ENCODE measurements at places on chromosomes 11 and 22. TPM values are rescaled to one million over a fixed set of nuclear protein-coding genes. Genes with fewer than 3 reads are reported as not detected.

GRCh38 chr11:44519989-44520737 is 45.3 kb upstream of the CD82 start:
- no peak for DNase-seq

GRCh38 chr11:100434821-100435641 is 252.1 kb upstream of the ARHGAP42 start:
- DNase-seq: no peak

DNA sequence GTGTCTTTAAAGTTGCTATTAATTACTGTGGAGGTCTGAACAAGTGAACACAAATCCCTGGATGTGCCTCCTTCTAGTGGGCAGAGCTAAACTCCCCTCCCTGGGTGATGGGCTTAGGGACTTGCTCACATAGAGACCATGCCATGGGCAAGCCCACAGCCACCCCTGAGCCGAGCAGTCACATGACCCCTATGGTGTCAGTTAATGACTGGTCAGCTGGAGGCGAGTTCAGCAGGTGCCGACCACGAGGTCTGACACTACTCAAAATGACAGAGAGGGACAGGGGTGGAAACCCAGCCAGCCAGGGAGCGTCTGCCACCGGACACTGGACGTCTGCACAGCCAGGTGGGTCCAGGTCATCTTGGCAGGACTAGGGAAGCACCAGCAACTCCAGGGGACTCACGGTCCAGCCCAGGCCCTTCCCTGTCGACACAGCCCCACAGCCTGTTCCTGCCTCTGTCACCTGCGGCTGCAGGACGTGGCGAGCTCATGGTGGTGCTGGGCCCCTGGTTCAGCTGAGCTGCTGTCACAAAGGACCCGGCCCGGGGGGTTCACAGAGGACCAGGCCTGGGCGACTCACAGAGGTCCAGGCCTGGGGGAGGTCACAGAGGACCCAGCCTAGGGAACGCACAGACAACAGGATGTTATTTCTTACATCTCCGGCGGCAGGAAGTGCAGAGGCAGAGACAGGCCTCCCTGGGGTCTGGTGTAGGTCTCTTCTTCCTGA is 135.0 kb downstream of the BRD1 start:
- no peak for DNase-seq

GRCh38 chr22:34198976-34199375 is 278.7 kb upstream of the LARGE1 start:
- no peak for DNase-seq

DNA sequence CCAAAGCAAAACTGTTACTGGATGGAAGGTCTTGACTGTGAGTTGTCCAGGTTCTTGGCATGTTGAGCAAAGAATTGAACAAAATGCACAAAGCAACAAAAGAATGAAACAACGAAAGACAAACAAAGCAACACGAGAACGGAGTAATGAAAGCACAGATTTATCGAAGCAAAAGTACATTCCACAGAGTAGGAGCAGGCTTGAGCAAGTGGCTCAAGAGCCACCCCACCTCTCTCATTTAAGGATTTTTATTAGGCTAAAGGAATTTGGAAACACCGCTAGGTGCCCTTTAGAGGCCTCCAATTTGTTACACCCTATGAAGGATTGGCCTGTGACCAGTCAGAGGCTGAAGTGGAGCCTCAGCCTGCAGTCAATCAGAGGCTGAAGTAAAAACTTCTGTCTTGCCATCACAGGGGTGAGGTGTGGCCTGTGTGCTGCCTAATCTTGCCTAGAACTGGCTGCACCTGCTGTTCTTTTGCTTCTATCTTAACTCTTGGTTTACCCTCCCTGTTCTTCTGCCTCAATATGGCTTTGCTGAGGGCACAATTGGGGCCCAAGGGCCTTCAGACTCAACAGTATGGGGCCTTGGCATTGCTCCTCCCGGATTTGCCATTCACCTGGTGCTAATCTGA is 59.4 kb upstream of the FTH1 start:
- DNase-seq: no peak

- DNase-seq: no peak
Observed at GRCh38 chr11:27207025-27207650, 155.9 kb downstream of the CCDC34 start.

The LTO1 gene
- 14.9 TPM for total RNA-seq

The BATF2 gene
- total RNA-seq: not detected

All from activated naive CD4-positive, alpha-beta T cell treated with anti-CD3 and anti-CD28 coated beads for 36 hours (primary cell).